ENCODE measurements at places on chromosomes 4 and X.

DNA sequence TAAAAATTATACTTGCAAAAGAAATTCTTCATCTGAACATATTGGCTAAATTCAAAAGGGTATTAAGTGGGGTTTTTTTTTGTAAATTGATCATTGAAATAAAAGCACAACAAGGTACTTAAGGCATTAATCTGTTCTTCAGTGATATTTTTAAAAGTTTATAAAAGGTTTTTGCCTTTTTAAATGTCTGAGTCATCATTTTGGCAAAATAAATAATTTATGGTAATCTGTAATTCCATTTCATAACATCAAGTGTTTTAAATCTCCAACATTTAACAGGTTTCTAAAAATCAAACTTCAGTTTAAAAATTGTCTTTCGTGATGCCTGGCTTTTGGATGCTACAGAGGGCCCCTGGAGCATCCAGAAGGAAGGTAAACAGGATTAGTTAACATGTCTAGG, 27.4 kb downstream of the NLRP2B start:
- no peak for DNase-seq

- no peak for DNase-seq
Observed at GRCh38 chrX:37783305-37783704, 3.4 kb downstream of the CYBB start.

- no peak for DNase-seq
Observed at GRCh38 chr4:76723373-76723772, 174.6 kb downstream of the SOWAHB start.

DNA sequence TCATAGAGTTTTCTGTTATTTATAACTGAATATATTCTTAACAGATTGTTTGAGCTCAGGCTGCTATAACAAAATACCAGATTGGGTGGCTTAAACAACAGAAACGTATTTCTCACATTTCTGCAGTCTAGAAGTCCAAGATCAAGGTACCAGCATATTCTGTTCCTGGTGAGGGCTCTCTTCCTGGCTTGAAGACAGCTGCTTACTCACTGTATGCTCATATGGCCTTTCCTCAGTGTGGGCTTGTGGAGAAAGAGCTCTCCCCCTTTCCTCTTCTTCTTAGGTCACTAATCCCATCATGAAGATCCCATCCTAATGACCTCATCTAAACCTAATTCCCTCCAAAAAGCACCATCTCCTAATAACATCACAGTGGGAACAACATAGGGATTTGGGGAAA, 117.8 kb downstream of the RASGEF1B start:
- DNase-seq: no peak

DNA sequence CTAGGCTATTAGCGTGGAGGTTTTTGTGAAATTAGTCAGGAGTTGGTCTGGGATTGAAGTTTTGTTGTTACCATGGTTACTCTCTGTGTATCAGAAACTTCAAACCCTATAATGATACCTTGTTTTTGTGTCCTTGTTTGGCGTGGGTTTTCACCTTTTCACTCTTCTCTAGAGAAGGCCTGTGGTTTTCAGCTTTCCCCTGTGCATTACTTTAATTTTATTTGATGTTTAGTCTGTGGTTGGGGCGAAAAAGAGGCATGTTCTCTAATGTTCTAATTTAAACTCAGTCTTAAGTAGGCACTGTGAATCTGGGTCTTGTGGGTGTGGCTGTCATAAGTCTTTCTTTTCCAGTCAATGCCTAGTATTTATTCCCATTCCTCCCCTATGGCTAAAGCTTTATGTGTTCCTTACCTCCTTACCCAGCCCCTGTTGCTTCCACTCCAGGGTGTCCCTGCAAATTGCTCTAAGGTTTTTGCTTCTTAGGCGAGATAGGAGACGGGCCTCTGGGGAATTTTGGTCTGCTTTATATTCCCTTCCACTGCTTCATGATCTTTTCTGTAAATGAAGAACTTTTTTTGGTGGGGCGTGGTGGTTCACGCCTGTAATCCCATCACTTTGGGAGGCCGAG, 326.3 kb upstream of the ZCCHC13 start:
- peak; percentile 1 for DNase-seq

Data from activated naive CD4-positive, alpha-beta T cell treated with Interleukin-2 at 50 U/mL for 16 hours (primary cell).